ENCODE measurements at places on chromosomes 12 and 14. TPM values are rescaled to one million over a fixed set of nuclear protein-coding genes. Genes with fewer than 3 reads are reported as not detected.

The GABARAPL1 gene
- 20.7 TPM for total RNA-seq

The KRT7 gene
- total RNA-seq = 0.68 TPM

The TBX5 gene
- total RNA-seq = not detected

The INHBE gene
- total RNA-seq = 0.24 TPM

The GPR33 gene
- total RNA-seq = not detected

The IL22 gene
- not detected for total RNA-seq

The OTX2 gene
- not detected for total RNA-seq

The FAM222A gene
- total RNA-seq = 0.39 TPM

The CFAP73 gene
- not detected for total RNA-seq
